Kidney (tissue), 22 donors: ENCODE measurements at places on chromosomes 1 and 21.

DNA sequence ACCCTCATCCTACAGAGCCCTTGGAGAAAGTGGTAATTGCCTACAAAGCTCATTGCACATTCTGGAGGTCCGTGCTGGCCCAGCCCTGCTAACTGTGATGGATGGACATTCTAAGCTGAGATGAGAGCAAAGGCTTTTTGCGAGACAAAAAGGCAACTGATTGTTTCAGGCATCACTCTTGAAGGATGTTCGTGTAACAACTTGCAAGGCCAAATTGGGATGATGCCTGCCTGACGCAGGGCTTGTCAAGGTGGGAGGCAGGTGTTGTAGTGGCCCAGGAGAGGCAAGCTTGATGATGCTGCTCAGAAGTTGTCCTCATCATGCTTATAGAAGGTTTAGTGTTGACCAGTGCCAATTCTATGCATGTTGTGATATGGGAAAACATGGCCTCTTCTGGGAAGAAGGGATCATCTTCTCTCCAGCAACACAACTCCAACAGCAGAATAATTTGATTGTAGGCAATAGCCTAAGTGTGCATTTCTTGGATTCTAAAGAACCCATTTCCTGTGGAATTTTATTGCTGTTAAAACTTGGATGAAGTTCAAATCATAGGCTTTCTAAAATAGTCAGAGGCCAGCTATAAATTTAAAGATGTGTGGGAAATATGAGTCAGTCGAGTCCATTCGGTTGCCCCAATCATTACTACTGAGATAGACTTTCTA is 102.5 kb upstream of the COA6 start:
- DNase-seq: no peak

GRCh38 chr21:25562660-25563059 is 44.6 kb downstream of the MRPL39 start:
- DNase-seq: no peak

DNA sequence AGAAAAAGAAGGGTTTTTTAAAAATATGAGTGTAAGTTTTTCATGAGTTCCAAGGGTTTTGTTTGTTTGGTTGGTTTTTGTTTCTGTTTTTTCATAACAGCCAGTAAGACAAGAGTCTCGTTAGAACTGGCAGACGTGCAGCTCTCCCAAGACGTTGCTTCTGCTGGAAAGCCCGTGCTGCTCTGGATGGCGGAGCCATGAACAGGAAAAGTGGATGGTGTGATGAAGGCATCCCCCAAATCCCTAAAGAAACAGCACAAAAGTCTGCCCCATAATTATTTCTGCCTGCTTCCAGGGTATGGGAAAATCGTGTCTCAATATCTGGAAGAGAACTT is 157.9 kb upstream of the BACE2 start:
- DNase-seq: no peak

- DNase-seq: peak; percentile 66
Measured at GRCh38 chr1:242523719-242524570, 552 bp downstream of the PLD5 start.

DNA sequence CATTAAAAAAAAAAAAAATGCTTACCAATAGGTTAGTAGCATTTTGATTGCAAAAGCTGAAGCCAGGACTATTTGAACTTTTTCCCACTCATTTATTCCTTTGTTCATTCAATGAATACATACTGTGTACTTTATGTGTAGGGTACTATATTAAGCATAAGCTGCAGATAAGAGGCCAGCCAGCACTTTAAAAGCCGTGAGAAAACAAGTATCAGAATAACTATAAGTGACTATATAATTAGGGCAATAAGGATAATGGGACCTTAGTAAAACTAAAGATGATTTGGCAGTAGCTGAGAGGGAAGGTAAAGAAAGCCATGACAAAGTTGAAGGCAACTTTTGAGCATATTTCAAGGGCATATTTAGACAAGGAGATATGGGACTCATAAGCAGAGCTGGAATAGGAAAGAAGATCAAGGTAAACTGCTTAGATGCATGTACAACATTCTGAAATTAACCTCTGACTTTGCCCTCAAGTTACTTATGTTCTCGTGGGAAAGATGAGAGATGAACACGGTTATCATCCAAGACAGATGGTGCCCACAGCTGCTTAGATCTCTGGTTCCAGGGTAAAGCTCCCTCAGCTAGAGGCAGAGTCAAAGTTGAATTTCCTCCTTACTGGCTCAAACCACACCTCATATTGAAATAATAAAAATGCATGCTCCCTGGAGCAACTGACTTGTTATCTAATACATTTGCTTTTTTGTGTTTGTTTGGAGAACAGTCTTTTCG is 44.0 kb upstream of the FMO2 start:
- DNase-seq: no peak
